ENCODE measurements at places on chromosomes 2 and 18. TPM values are rescaled to one million over a fixed set of nuclear protein-coding genes. Genes with fewer than 3 reads are reported as not detected.

DNA sequence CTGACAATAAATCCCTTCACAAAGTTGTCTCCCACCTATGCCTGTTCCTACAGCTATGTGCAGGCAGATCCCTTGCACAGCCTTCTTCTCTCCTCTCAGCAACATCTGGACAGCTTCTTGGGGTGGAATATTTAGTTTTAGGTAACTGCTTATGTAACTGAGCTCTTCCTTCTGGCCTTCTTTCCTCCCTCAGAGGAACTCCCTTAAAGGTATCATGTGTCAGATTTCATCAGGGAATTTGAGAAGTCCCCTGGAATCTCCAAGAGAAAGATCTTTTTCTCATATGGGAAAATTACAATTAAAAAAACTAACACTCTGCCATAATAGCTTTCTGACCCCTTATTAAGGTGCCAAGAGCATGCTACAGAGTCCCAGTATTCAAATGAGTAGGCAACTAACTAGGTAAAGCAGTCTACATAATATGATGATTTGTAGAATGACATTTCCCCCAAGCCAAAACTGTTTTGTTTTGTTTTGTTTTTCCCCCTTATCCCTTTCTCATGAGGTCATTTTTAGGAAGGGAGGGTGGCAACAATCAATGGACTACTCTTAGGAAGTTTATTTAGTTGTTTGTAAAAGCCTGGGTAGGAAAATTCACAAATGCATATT is 2.4 kb downstream of the TMEM200C start:
- DNase-seq = no peak

- no peak for DNase-seq
Measured at GRCh38 chr2:56128235-56128634, 55.6 kb upstream of the CCDC85A start.

DNA sequence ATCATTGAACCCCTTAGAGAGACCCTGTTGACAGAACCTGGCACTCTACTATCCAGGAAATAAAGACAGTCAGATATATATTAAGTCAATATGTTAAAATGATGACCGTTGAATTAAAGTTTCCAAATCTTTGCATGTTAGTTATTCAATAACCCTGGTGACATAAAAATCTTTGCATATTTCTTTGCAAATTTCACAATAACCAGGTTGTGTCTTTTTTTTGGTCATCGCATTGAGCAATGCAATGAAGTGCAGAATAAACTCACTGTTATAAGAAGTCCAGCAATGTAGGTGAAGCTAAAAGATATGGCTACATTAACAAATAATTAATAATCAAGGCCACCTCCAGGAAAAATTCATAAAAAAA is 596.9 kb downstream of the NYAP2 start:
- DNase-seq = no peak

- DNase-seq = no peak
Measured at GRCh38 chr2:165443511-165443910, 26.0 kb upstream of the CSRNP3 start.

DNA sequence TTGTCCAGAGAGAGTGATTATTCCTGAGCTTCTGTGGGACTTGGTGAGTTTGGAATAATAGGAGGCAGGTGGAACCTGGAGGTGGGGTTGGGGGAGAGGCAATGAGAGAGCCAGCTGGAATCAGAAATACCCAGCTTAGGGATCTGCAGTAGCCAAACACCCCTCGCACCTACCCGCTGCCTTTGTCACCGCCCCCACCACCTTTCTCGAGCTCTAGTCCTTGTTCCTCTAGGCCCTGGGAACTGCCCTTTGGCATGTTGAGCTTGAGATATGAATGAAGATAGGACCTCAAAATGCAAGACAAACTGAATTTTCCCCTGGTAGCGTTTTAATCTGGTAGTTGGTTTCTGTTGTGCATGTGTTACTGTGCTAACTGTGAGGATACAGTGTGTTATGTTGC is 242.9 kb downstream of the PTPRM start:
- DNase-seq = no peak

- DNase-seq = no peak
Measured at GRCh38 chr2:240213476-240214421, 73.3 kb upstream of the OTOS start.

GRCh38 chr2:179991344-179991743 is 15.8 kb downstream of the CWC22 start:
- no peak for DNase-seq

- no peak for DNase-seq
Measured at GRCh38 chr18:24212939-24213338, 74.1 kb downstream of the CABYR start.

GRCh38 chr2:222907790-222908441 is 47.1 kb downstream of the ACSL3 start:
- no peak for DNase-seq

DNA sequence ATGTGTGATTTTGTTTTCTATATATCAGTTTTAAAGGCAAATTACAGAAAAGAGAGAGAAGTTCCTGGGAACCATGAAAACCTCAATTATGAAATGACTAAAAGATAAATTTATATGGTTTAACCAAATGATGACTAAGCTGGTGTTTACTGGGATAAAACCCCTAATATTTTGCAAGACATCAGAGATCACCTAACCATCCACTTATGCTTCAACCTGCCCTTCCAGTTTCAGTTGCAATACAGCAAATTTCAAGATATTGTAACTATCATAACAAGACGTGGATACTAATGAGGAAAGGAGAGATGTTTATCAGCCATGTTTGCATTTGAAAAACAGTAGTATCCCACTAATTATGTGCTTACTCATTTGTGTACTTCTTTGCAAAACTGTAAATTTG is 108.2 kb downstream of the GAREM1 start:
- no peak for DNase-seq

DNA sequence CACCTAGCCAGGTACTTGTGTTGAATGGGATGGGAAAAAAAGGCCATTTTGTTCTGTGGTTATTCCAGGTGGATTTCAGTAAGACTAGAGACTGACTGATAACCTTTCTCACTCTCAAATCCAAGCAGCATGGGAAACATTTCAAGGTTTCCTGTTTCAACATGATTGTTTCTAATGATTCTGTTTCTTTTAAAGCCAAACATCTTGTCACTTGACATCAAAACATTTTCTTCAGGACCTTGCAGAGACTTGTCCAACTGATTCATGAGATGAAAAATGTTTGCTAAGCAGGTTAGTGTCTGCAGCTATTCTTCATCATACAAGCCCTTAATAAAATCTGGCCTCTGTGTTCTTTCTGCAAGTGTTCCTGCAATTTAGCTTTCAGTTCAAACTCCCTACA is 456.5 kb upstream of the CWC22 start:
- no peak for DNase-seq

DNA sequence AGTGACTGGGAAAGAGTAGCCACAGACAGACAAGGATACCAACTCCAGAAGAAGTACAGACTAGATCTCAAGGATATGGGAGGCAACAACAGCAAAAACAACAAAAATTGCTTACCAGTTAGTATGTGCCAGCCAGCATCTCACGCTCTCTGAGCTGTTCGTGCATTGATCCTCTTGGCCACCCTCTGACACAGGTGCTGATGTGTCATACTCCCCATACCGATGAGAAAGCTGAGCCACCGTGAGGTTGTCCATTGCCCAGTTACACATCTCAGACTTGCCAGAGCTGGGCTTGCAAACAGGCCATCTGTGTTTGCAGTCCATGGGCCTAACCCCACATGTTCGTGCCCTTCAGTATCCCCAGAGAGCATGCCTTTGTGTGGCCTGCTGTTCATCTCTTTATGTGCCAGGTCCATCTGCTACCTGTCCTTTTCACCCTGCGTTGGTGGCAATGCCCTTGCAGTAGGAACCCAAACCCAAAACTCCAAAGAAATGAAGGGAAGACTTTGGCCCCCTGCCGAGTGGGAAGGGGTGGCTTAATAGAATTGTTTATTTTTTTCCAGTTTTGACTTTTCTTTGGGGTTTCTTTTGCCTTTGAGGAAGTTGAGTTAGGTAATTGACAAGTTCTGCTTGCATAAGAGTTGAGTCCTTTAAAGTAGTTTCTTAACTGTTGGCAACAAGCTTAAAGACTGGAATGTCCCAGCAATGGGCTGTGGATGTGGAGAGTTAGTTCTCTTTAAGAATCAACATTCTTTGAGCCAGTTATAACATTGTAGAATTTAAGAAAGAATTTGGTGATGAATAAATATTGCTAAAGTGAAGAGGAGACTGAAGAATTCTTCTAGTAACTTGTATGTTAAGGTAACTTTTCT is 46.7 kb downstream of the LYPD6B start:
- DNase-seq = no peak

GRCh38 chr2:23283-23682 is 23.0 kb downstream of the FAM110C start:
- no peak for DNase-seq

DNA sequence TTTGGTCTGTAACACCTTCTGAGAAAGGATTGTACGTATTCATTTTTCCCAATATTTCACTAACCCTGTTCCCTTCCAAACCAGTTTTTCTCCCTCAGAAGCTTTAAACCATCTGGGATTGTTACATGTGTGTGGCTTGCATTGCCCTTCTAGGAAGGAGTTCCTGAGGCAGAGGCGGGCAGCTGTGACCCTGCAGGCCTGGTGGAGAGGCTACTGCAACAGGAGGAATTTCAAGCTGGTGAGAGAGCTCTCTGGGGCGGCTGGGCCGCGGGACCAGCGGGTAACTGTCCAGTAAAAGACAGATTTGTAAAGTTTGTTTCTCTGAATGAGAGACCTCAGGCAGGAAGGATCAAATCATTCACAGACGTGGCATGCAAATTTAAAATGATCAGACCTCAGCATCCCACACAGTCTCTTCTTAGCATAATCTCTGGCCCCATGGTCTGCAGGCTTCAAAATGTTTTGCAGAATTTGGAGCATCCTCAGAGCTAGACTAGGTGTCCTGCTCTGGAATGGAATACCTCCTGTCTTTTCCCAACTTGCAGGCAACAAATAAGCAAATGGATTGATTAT is 40.2 kb upstream of the GPR17 start:
- DNase-seq = no peak

GRCh38 chr2:27710640-27711430 is 47.1 kb downstream of the SLC4A1AP start:
- no peak for DNase-seq

DNA sequence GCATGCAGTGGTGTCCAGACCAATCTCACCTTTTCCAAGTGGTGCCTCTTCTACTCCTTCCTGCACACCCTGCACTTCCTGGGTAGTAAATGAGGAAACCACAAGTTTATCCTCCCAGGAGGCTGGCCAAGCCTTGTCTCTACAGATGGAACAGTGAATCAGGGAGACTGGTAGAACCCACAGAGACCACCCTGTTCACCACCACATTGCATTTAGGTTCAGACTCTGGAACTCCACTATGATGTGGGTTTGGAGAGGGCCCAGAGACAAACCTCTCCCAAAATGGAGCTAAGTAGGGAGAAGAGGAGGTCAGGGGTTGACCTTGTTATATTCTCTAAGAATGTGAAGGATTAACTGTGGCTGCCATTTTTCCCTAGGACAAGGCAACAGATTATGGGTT is 102.8 kb upstream of the FZD7 start:
- no peak for DNase-seq

DNA sequence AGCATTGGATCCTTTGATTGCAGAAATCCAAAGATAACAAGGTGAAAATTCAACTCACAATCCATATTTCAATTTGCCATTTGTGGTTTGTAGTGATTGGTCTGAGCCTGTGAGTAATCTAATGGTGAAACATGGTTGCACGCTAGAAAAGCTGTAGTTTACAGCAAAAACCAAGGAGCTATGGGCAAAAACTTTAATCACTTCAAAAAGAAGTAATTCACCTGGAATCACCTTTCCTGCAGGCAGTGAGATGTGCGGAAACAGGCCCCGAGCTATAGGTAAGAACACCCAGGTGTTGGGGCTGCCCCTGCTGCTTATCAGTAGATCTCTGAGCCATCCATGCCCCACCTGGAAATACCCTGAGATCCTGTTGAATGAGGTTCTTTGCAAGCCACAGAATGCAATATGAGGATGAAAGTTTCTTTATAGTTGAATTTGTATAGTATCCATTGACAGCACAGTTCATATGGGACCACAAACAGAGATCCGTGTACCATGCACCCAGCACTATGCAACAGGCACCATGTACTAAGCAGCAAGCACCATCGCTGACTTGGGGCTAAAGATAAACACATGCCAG is 208.2 kb downstream of the SPP2 start:
- no peak for DNase-seq

DNA sequence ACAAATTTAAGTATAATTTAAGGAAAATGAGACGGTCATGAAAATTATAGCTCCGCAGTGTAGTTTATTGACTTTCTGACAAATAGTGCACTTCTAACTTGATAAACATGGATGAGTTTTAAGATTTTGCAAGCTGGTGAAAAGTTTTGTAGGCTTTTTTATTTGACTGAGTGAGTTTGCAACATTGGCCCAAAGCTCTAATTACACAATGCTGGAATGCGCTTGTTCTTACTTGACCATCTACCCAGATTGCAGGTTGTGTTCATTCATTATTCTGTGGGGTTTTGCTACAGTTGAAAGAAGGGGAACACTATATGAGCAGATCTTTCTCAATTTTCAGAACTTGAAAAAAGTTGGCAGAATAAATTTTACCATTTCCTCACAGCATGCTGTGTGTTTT is 13.5 kb downstream of the SPOPL start:
- DNase-seq = no peak

- DNase-seq = no peak
Measured at GRCh38 chr2:138964418-138964817, 184.2 kb upstream of the NXPH2 start.

GRCh38 chr2:217045700-217046475 is 186.0 kb upstream of the TNP1 start:
- DNase-seq = no peak

GRCh38 chr2:167652401-167652800 is 595.0 kb downstream of the STK39 start:
- DNase-seq = no peak

DNA sequence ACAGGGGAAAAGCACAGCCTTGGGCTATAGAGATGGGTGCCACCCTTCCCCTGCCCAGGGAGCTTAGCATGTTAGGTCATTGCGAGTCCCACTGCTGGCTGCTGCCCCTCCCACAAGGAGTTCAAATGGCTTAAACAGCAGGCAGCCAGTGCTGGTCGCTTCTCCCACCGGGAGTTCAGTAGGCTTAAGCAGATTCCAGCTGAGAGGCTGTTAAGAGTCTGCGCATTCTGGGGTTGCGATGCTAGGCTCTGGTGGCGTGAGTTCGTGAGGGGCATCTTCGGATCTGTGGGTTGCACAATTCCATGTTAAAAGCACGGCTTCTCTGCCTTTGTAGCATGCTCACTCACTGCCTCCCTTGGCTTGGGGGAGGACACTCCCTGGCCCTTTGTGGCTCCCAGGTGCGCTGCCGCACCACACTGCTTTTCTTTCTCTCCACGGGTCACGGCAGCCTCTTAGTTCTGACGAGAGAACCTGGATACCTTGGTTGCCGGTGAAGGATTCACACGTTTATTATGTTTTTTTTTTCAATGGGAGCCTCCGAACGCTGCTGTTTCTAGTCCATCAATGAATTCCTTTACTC is 93.2 kb downstream of the UNC80 start:
- no peak for DNase-seq

GRCh38 chr18:27942706-27943105 is 234.2 kb downstream of the CDH2 start:
- DNase-seq = no peak

- DNase-seq = no peak
Measured at GRCh38 chr18:25935356-25935755, 155.1 kb downstream of the SS18 start.

GPR35 gene
- 11.5 TPM for total RNA-seq

RTP5 gene
- 0.93 TPM for total RNA-seq

CREG2 gene
- total RNA-seq = 0.19 TPM

GDF7 gene
- 1.1 TPM for total RNA-seq

TMEM198 gene
- total RNA-seq = 11.3 TPM

TRABD2A gene
- 44.1 TPM for total RNA-seq

CIB4 gene
- 8.7 TPM for total RNA-seq

ABCG8 gene
- 0.24 TPM for total RNA-seq

ARHGEF4 gene
- total RNA-seq = 36.3 TPM

PDE1A gene
- total RNA-seq = 15.2 TPM

MOGAT1 gene
- not detected for total RNA-seq

TDRD15 gene
- total RNA-seq = 8.4 TPM

DLGAP1 gene
- 69.1 TPM for total RNA-seq

All from testis (tissue), 5 donors.